ENCODE measurements at places on chromosomes 11 and 22.

DNA sequence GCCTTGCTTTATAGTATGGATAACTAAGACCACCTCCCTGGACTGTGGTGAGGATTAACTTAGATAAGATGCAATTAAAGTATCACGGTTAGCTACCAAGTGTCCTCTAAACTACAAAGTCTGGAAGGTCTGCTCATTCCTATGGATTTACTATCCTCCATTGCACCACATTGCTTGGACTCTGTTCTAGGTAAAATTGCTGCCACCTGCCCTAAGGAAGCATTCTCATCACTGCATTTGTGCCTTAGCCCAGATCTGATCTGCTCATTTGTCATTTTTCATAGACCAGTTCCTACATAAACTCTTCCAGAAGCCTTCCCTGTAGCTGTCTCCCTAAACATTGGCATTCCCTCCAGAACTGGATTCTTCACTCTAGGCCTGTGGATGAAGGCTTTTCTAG lies 380.0 kb downstream of the INSC start:
- no peak for DNase-seq

DNA sequence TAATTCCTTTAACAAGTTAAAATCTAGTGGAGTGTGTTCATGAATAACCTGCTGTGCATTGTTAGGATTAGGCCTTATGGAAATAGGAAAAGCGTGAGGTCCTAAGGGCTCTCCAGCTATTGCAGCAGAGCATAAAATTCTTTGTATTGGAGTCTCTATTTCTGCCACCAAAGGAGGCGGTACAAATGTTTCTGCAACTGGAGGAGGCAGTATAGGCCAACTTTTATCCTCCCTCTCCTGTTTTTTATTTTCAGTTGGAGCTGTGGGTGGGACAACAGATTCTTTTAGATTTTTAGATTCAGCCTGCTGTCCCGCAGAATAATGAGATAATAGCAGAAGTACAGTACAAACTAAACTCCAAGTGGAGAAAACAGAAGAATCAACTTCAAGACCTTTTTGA lies 26.2 kb downstream of the OR10A6 start:
- no peak for DNase-seq

- DNase-seq = peak; percentile 6
Observed at GRCh38 chr11:1391165-1392075, 1.7 kb downstream of the BRSK2 start.

DNA sequence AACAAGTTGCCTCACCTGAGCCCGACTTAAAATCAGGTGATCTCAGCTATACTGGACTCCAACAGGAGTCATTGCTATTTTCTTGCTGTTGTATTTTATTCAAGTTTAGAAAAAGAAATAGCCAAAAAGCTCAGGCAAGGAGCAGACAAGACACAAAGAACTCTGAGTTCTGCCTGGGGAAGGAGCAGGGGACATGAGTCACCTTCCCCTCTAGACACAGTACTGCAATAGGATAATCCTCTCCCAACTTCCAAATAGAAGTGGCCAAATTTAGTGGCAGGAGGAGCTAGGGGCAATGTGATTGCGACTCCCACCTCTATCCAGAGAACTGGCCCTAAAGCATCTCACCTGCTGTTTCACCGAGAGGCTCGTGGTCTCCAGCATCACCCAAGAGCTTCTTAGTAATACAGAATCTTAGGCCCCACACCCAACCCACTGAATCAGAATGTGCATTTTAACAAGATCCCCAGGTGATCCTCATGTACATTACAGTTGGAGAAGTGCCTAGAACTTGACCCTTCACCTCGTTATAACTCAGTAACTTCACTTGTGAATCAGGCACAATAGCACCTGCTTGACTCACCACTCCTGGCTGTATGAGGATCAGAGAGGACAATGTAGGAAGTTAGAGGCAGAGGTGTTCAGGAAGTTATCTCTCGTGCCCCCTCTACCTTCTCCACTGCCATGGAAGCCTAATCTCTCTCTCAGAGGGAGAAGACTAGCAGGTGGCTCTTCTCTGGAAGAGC lies 56.8 kb upstream of the FBXO3 start:
- DNase-seq = no peak

GRCh38 chr11:42923651-42924050 lies 388.1 kb upstream of the API5 start:
- no peak for DNase-seq

GRCh38 chr11:63404161-63404935 lies 34.8 kb downstream of the SLC22A9 start:
- no peak for DNase-seq

GRCh38 chr11:60634126-60634525 lies 65.3 kb upstream of the MS4A8 start:
- no peak for DNase-seq

DNA sequence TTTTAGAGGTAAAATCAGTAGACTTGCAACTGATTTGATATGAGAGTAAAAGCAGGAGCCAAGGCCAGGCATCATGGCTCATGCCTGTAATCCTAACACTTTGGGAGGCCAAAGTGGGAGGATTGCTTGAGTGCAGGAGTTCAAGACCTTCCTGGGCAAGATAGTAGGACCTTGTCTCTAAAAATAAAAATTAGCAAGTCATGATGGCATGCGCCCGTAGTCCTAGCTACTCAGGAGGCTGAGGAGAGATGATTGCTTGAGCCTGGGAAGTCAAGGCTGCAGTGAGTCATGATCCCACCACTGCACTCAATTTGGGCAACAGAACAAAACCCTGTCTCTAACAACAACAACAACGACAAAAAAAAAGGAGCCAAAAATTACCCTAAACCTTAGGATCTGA lies 13.5 kb downstream of the SGSM3 start:
- DNase-seq = no peak

GRCh38 chr11:10725114-10725906 lies 25.7 kb upstream of the CTR9 start:
- no peak for DNase-seq

- DNase-seq = no peak
Observed at GRCh38 chr11:10493041-10493663, 38.1 kb downstream of the AMPD3 start.

GRCh38 chr22:49396817-49397216 lies 430.9 kb downstream of the BRD1 start:
- DNase-seq = no peak

DNA sequence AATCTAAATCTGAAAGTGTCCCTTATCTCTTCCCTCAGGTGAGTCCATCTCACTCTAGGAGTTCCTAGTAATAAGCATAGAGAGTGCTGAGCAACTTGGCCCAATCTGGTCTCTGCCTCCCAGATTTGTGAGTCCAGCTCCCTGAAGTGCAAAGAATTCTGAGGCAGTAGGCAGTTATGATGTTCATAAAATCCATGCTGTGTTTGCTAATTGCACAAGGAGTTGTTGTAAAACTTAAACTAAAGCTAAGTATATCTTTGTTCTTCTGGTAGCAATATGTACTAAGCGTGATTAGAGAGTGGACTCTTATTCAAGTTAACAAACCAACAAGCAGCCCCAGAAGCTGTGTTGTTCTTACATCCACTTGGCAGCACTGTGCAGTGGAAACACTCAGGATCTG lies 7.6 kb upstream of the PTH start:
- DNase-seq = no peak

DNA sequence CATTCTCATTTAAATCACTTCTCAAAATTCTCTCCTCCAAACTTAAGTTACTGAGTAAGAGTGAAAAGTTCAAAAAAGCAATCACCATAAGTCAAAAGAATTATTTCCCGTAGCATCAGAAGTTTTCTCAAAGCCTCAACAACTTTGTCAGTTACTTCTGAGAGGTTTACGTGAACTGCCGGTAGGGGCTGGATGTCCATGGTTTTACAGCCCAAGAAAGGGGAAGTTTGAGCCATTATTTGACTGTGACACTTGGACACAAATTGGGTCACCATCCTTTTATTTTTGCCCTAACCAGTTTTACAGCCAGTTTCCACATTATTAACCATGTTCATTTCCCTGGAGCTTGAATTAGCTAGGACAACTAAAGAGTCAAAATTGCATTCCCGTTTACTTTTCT lies 7.5 kb downstream of the POU2AF3 start:
- no peak for DNase-seq

GRCh38 chr11:130315354-130315970 lies 745 bp upstream of the ZBTB44 start:
- DNase-seq = no peak

DNA sequence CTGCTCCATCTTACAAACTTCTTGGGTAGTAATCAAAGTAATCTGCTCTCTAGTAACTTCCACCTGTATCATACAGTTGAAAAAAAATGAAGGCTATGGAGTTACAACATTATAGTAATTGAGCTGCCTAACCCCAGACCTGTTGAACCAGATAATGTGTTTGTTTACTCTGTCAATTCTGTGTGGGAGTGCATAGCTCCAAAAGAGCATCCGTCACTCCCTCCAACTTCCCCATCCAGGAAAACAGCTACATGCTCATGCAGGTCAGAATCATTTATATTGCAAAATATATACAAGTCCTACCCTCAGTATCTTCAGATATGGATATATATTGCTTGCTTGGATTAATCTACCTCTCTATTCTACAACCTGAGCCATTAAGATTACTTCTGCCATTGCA lies 244.0 kb upstream of the ANO5 start:
- no peak for DNase-seq

DNA sequence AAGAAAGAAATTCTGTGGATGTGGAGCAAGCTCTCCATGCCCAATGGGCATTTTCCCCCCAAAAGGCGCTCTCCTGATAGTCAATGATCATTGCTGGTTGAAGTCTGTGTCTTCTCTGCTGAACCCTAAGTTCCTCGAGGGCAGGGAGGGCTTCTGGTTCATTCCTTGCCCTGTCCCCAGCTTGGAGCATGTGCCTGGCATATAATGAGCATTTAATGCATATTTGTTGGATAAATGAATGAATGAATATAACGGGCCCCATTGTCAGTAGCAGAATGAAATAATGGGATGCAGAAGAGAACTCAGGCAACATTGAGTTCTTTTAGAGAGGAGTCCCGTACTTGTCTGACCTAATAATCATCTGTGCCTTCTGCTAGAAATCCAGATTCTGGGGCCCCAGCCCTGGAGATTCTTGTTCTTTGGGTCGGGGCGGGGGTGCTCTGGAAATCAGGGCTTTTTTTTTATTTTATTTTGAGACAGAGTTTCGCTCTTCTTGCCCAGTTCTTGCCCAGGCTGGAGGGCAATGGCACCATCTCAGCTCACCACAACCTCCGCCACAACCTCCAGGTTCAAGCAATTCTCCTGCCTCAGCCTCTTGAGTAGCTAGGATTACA lies 64.4 kb downstream of the CD82 start:
- DNase-seq = no peak

DNA sequence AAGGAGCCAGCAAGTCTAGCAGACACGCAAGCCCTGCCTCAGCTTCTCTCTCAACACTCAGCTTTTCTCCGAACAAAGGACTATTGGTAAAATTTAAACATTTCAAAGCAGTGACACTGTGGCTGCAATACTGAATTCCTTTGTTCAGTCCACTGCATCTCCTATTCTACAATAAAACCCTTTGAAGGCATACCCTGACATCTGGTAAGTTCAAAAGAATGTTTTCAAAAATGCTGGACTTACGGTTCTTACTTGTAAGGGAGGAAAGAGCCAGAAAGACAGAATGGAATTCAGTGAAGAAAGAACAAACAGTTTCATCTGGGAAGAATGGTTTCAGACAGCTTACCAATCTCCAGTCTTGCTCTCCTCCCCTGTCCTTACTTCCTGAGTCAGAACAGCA lies 12.7 kb upstream of the OR8K1 start:
- no peak for DNase-seq

DNA sequence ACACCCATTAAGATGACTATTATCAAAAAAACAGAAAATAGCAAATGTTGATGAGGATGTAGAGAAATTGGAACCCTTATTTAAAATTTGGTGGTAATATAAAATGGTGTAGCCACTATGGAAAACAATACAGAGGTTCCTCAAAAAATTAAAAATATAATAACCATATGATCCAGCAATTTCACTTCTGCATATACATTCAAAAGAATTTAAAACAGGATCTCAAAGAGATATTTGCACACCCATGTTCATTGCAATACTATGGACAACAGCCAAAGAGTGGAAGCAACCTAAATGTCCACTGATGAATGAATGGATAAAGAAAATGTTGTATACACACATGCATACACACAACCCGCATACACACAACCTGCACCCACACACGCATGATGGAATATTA lies 102.2 kb downstream of the FAM168A start:
- no peak for DNase-seq

- no peak for DNase-seq
Observed at GRCh38 chr22:45842291-45842991, 134.5 kb downstream of the WNT7B start.

GRCh38 chr11:132670921-132671675 lies 861.2 kb downstream of the OPCML start:
- no peak for DNase-seq

DNA sequence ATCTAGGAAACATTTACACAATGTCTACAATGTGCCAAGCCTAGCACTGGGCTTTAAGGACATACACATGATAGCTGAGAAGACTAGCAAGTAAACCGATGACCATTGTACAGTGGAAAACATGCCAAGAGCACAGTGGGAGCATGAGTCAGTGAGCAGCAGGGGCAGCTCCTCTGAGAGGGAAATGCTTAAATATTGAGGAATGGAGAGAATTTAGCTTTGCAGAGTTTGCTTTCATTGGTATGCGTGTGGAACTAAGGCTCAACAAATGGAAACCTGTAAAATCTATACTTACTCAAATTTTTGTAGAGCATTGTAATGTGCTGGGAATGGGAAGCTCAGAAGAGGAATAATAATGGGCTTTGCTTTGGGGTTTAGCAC lies 282.3 kb downstream of the ST3GAL4 start:
- no peak for DNase-seq

DNA sequence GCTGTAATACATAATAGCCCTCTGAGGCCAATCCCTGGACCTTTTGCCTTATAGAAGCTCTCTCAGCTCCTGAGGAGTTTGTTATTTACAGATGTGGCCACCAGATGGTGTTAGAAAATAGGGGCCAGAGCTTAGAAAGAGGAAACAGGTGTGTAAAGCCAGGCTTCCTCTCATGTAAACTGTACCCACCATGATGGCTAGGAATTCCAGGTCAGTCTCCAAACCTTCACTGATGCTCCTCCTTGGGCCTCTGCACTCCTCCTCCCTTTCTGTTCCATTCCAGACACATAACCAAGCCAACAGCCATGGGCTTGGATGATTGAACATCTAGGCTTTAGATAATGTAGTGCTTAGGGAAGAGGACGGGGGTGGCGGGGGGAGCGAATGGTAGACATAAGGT lies 39.7 kb downstream of the USP35 start:
- DNase-seq = peak; percentile 74

GRCh38 chr22:36733271-36733670 lies 29.7 kb upstream of the CACNG2 start:
- DNase-seq = no peak

DNA sequence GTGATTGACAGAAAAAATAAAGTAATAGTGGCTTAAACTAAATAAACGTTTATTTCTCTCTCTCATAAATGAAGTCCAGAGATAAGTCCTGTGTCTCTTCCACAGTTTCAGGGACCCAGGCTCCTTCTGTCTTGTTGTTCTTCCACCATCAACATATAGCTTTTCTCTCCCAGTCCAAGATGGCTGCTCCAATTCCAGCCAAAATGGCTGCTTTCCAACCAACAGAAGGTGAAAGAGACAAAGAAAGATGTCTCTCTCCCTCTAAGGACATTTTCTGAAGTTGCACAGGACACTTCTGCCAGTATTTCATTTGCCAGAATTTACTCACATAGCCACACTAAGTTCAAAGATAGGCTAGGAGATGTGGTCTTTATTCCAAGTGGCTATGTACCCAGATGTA lies 9.4 kb upstream of the PLEKHB1 start:
- DNase-seq = peak; percentile 30

All from NCI-H2171 treated with DMSO at 0.1 percent for 48 hours (cell line).